ENCODE measurements at places on chromosomes 7 and 10. TPM values are rescaled to one million over a fixed set of nuclear protein-coding genes. Genes with fewer than 3 reads are reported as not detected.

GRCh38 chr10:34801097-34801733 is 13.9 kb downstream of the PARD3 start:
- H3K27ac ChIP-seq, result no peak overlapping the region
- peaks cover 19% of the 10 kb centered on the region for H3K36me3 ChIP-seq
- H3K4me3 ChIP-seq, result no peak overlapping the region
- H3K4me1 ChIP-seq, result peaks cover 11% of the 10 kb centered on the region
- no peak for DNase-seq

DNA sequence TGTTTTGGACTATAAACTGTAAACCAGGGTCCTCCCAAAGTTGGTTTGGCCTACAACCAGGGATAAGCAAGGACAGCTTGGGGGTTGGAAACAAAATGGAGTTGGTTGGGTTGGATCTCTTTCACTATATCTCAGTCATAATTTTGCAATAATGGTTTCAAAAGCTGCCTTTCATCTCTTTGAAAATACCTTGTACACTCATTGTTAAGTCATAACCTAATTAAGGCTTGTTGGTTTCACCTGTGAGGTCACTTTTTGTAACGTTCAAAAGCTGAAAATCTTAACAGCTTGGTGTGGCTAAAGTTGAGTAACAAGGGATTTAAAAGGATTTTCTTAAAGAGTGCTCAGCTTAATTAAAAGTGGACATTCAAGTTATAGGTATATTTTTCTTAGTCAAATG is 476.1 kb downstream of the IPMK start:
- peaks cover 13% of the 10 kb centered on the region for H3K4me1 ChIP-seq
- no peak overlapping the region for H3K27ac ChIP-seq
- H3K4me3 ChIP-seq, result no peak overlapping the region
- no peaks in the 10 kb centered on the region for H3K36me3 ChIP-seq
- H3K27me3 ChIP-seq, result no peaks in the 10 kb centered on the region

GRCh38 chr7:28145931-28146330 is 34.7 kb downstream of the JAZF1 start:
- no peaks in the 10 kb centered on the region for H3K27me3 ChIP-seq
- peaks cover 4% of the 10 kb centered on the region for H3K4me1 ChIP-seq
- no peak for DNase-seq
- no peak overlapping the region for H3K27ac ChIP-seq

DNA sequence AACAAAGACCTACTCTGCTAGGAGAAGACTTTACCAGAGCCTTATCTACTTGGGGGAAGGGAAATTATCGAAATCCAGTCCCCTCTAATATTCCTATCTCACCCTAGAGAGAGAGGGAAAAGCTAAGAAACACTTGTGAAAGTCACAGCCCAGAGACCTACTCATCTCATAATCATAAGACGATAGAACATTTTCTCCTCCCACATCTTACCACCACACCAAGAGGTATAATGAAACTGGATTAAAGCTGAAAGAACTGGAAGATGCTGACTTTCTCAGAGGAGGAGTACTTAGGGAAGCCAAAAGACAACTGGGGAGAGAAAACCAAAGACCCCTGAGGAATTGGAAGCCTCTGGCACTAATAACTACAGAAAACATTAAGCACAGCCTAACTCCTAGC is 10.8 kb upstream of the CPA5 start:
- no peaks in the 10 kb centered on the region for H3K36me3 ChIP-seq
- no peaks in the 10 kb centered on the region for H3K4me1 ChIP-seq
- no peaks in the 10 kb centered on the region for H3K27me3 ChIP-seq
- no peak overlapping the region for H3K27ac ChIP-seq

- no peak for DNase-seq
- H3K4me3 ChIP-seq, result no peak overlapping the region
- no peaks in the 10 kb centered on the region for H3K4me1 ChIP-seq
- peaks cover 23% of the 10 kb centered on the region for H3K36me3 ChIP-seq
These were observed 13.7 kb upstream of the ZNF777 start for GRCh38 chr7:149474309-149475120.

- peak overlapping the region; percentile 90 for H3K27ac ChIP-seq
- H3K4me1 ChIP-seq, result peaks cover 47% of the 10 kb centered on the region
- no peaks in the 10 kb centered on the region for H3K27me3 ChIP-seq
- no peaks in the 10 kb centered on the region for H3K36me3 ChIP-seq
- no peak for DNase-seq
These were observed 191.5 kb downstream of the REEP3 start for GRCh38 chr10:63712717-63713115.

GRCh38 chr7:1693419-1693990 is 23.4 kb downstream of the ELFN1 start:
- H3K27me3 ChIP-seq, result peaks cover 65% of the 10 kb centered on the region
- no peaks in the 10 kb centered on the region for H3K4me1 ChIP-seq
- no peaks in the 10 kb centered on the region for H3K36me3 ChIP-seq
- no peak overlapping the region for H3K27ac ChIP-seq
- DNase-seq, result no peak

DNA sequence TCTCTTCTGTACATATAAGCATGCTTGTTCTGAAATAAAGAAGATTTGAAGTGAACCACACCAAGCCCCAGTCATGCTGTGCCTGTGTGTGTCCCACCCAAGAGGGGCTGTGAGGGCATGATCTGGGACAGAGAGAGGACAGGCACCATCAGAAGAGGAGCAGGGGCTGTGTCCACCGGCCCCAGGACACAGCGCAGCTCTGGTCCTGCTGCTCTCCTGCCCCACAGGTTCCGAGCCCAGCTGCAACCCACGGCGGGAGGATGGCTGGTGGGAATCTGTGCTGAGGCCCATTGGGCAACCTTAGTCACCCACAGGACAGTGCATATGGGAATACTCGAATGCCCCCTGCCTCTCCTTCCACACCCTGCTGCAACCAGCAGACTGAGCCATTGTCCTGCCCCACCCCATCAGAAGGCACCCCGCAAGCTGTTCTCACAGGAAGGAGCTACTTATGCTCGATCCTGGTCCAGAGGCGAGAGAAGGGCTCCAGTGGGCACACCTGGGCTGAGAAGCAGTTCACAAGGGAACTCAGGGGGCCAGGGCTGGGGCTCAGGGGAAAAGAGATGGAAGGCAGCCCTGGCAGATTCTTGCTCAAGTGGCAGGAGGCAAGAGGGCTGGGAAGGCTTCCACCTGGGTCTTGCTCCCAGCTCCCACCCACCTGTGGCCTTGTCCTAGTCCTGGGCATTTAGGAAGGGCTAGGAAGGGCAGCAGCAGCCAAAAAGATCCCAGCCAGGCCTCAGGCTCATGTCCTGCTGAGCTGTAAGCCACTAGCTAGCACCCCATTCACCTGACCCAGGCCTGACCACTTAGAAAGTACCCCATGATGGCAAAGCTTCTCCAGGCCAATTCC is 31.9 kb downstream of the LDB3 start:
- H3K27ac ChIP-seq, result no peak overlapping the region
- no peaks in the 10 kb centered on the region for H3K27me3 ChIP-seq
- DNase-seq, result no peak
- H3K4me3 ChIP-seq, result no peak overlapping the region
- H3K4me1 ChIP-seq, result no peaks in the 10 kb centered on the region
- no peaks in the 10 kb centered on the region for H3K36me3 ChIP-seq

DNA sequence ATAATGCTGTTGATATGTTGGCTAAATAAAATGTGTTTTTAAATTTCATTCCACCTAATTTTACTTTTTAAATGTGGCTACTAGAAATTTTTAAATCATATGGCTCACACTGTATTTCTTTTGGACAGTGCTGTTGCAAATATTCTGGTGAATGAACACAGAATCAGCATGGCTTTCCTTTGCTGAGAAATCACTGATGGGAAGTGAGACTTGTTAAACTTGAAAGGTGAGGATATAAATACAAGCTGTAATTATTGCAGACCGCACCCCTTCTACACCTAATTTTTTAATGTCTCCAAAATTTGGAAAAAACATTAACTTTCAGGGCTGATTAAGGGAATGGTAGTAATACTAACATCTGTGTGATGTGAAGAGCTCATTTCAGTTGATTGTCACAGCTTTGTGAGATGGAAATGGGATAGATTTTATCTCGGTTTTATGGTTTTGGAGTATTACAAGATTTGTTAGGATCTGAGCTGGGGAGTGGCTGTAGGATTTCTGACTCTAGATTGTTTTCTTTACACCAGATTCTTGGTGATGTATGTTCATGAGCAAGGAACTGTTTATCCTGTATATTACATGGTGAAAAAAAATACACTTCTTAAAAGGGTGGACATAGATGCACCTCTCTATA is 1.3 kb downstream of the MIOS start:
- peak overlapping the region; percentile 86 for H3K4me3 ChIP-seq
- H3K4me1 ChIP-seq, result peaks cover 54% of the 10 kb centered on the region
- H3K27ac ChIP-seq, result 0 out of 2 replicates have a peak overlapping the region, but pooled peaks have one; percentile 95
- 0 out of 2 replicates have a peak, but pooled peaks cover 6% of the 10 kb centered on the region for H3K36me3 ChIP-seq

- peak; percentile 99 for DNase-seq
- H3K4me3 ChIP-seq, result peak overlapping the region; percentile 55
- peak overlapping the region; percentile 93 for H3K27ac ChIP-seq
These were observed 106.8 kb downstream of the ANK3 start for GRCh38 chr10:60282771-60283353.

DNA sequence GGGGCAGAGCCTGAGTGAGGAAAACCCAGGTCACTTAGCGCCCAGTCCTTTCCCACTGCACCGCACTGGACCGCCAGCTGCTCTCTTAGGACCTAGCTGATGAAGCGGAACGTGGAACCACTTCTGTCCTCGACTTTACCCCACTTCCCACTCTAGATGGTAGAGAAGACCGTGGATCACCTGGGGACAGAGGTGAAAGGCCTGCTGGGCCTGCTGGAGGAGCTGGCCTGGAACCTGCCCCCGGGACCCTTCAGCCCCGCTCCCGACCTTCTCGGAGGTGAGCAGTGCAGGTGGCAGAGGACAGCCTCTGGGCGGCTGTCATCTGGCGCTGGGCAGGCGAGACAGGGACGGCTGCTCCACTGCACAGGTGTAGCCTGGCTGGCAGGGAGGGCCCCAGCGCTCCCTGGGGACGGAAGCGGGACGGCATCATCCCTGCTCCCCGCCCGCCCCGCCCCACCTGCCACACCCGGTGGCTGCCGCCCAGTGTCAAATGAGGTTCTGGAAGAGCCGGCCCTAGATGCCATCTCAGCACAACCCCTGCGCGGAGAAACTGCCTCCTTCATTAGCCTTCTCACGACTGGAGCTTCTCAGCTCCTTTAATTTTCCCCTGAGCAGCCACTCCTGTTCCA is 11.7 kb downstream of the PLAC9 start:
- peak overlapping the region; percentile 17 for H3K27ac ChIP-seq
- peaks cover 6% of the 10 kb centered on the region for H3K36me3 ChIP-seq
- H3K4me1 ChIP-seq, result peaks cover 24% of the 10 kb centered on the region
- peak; percentile 97 for DNase-seq

- no peaks in the 10 kb centered on the region for H3K36me3 ChIP-seq
- DNase-seq, result no peak
These were observed 31.7 kb downstream of the SKIDA1 start for GRCh38 chr10:21493784-21494183.

- H3K4me3 ChIP-seq, result no peak overlapping the region
- no peak overlapping the region for H3K27ac ChIP-seq
- no peaks in the 10 kb centered on the region for H3K4me1 ChIP-seq
- no peaks in the 10 kb centered on the region for H3K27me3 ChIP-seq
- H3K36me3 ChIP-seq, result peaks cover 5% of the 10 kb centered on the region
These were observed 28.0 kb downstream of the NIPSNAP2 start for GRCh38 chr7:55992346-55992745.

GRCh38 chr7:122889116-122889515 is 2.9 kb upstream of the CADPS2 start:
- peaks cover 13% of the 10 kb centered on the region for H3K4me1 ChIP-seq
- peaks cover 14% of the 10 kb centered on the region for H3K27me3 ChIP-seq
- H3K36me3 ChIP-seq, result no peaks in the 10 kb centered on the region
- no peak for DNase-seq

GRCh38 chr7:102890292-102890970 is 22.4 kb upstream of the LRRC17 start:
- peak overlapping the region; percentile 74 for H3K27ac ChIP-seq
- H3K27me3 ChIP-seq, result no peaks in the 10 kb centered on the region
- H3K36me3 ChIP-seq, result no peaks in the 10 kb centered on the region
- DNase-seq, result peak; percentile 36

DNA sequence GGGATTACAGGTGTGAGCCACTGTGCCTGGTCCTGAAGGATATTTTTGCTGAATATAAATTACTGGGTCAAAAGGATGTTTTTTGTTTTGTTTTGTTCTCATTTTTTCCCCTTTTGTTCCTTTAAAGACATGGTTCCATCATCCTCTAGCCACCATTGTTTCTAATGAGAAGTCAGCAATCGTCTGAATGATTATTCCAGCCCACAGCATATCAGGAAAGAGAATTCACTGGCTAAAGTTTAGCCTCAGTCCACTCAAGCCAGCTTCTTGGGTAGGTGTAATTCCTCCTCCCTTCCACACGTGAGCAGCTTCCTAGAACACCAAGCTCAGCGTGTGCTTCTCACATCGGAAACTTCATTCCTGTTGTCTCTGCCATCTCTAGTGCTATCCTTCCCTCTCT is 112.8 kb upstream of the INSIG1 start:
- H3K27ac ChIP-seq, result no peak overlapping the region
- H3K4me3 ChIP-seq, result no peak overlapping the region
- no peaks in the 10 kb centered on the region for H3K4me1 ChIP-seq
- DNase-seq, result no peak
- H3K36me3 ChIP-seq, result no peaks in the 10 kb centered on the region

- peak; percentile 66 for DNase-seq
- no peaks in the 10 kb centered on the region for H3K36me3 ChIP-seq
- H3K4me1 ChIP-seq, result no peaks in the 10 kb centered on the region
- H3K27ac ChIP-seq, result no peak overlapping the region
- H3K4me3 ChIP-seq, result peak overlapping the region; percentile 26
These were observed 127.9 kb upstream of the STK17A start for GRCh38 chr7:43454936-43455518.

DNA sequence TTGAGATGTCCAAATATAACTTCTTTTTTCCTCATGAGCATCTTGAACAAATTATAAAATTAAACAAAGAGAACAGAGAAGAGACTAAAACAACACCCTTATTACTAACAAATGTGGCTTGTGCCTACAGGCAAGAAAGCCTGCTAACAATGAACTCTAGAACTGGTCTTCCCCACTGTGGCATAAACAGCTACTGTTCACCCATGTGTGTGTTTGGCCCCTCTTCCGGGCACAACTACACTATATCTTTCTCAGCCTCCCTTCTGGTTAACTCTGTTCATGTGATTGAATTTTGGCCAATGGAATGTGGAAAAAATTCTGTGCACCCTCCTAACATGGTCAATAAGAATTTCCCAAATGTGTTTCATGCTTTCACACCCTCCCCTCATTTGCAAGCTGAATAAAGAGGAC is 117.0 kb downstream of the KBTBD2 start:
- no peak overlapping the region for H3K27ac ChIP-seq
- H3K4me1 ChIP-seq, result no peaks in the 10 kb centered on the region
- no peaks in the 10 kb centered on the region for H3K36me3 ChIP-seq
- no peak overlapping the region for H3K4me3 ChIP-seq
- DNase-seq, result no peak

- H3K4me1 ChIP-seq, result no peaks in the 10 kb centered on the region
- H3K36me3 ChIP-seq, result no peaks in the 10 kb centered on the region
- DNase-seq, result peak; percentile 55
- H3K27ac ChIP-seq, result no peak overlapping the region
- H3K4me3 ChIP-seq, result no peak overlapping the region
- peaks cover 77% of the 10 kb centered on the region for H3K27me3 ChIP-seq
These were observed 327.4 kb downstream of the RPS24 start for GRCh38 chr10:78361031-78361430.

The COBL gene
- 8.8 TPM for total RNA-seq

The TBRG4 gene
- total RNA-seq, result 107 TPM

The NUPR2 gene
- not detected for total RNA-seq

The ZSWIM8 gene
- 152 TPM for total RNA-seq

The ZNF467 gene
- total RNA-seq, result 4.1 TPM

The HOXA10 gene
- 46.1 TPM for total RNA-seq

The ADARB2 gene
- not detected for total RNA-seq

The CCL24 gene
- total RNA-seq, result not detected

The CRYGN gene
- not detected for total RNA-seq
